Right ventricle myocardium inferior (tissue), 1 donor: ENCODE measurements at places on chromosomes 5 and 9. TPM values are rescaled to one million over a fixed set of nuclear protein-coding genes. Genes with fewer than 3 reads are reported as not detected.

DNA sequence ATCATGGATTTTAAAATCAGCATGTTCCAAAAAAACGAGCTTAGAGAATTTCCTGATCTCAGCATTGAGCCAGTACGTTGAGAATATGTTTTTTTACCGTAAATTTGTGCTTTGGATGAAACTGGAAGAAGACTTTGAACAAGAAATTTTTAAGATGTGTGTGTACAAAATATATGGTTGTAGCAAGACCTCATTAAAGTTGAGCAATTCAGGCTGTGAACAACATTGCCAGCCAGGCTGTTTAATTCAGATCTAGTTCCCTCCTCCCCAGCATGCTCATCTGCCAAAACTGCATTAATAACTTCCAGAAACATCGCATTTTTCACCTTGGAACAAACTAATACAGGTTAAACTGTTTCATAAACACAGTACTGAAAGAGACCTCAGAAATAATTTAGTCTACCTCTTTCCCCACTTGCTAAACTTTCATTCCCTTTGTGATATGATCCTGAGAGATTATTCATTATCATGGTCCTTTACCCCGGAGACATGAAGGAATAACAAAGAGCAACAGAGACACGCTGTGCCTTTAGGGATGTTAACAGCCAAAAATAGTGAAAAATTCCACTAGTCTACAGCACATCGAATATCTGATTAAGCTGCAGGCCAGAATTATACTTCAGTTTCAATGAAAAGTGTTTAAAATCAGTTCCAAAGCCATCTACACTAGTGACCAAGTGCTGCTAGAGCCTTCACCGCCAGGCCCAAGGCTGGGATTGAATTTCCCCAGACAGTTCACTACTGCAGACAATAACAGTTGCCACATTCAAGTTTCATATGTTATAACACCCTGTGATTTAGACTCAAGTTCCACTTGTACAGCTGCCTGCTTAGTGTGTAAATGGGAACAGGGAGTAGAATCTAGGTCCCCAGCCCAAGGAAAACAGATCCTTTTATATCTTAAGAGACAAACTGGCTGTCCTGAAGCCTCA lies 89.6 kb downstream of the EFNA5 start:
- DNase-seq: no peak

GRCh38 chr5:97193355-97193688 lies 10.3 kb upstream of the RIOK2 start:
- no peak for DNase-seq

DNA sequence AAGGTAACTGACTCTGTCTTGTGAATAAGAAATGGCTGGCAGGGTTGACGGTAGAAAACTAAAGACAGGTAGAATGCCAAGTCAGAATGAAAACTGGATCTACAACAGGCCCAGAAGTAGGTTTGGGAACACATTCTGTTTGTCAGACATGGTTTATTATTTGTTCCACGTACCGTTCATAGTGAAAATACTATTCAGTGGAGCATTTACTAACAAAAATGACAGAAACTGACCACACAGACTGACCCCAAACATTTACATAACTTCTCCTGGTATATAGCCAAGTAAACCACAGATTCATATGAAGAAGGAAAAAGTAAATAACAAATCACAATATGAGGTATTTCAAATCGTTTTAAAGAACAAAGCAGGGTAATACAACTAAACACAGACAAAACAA lies 73.7 kb downstream of the SLC38A9 start:
- DNase-seq: no peak

GRCh38 chr5:101662263-101662662 lies 633.8 kb downstream of the SLCO4C1 start:
- DNase-seq: no peak

Gene KCNV2
- not detected for total RNA-seq
